CD4-positive, alpha-beta T cell treated with Interleukin-4 for 1 hour (primary cell): ENCODE measurements at places on chromosomes 1 and 21.

GRCh38 chr1:119226321-119226720 lies 85.9 kb upstream of the WARS2 start:
- DNase-seq: no peak

DNA sequence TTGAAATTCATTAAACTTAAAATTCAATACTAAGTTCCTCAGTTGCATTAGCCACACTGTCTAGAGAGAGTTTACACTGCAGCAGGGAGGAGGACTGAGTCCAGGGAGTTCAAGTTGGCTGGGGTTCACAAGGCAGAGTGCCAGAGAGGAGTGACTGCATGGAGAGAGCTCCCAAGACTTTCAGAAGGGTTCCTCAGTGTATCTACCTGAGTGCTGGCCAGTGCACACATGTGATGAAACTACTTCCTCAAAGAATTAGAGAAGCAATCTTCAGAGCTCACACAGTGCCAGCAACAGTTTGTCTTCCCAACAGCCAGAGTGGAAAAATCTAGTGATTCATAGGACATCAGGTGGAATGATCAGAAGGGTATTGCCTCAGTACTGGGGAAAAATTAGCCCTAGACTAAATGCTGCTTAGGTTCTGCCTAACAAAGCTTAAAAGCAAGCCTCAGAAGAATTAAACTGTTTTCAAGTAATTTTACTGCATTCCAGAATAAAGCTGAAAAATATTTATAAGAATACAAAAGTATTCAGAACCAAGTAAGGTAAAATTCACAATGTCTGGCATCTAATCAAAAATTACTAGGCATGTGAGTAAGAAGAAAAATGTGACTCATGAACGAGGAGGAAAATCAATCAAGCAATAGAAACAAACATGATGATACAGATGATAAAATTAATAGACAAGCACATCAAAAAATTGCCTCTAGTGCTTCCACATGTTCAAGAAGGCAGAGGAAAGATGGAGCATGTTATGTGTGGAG lies 10.4 kb upstream of the WNT3A start:
- DNase-seq: no peak

- no peak for DNase-seq
These were observed 398.3 kb upstream of the POU3F1 start for GRCh38 chr1:38444770-38445442.

- DNase-seq: peak; percentile 47
These were observed 61.2 kb upstream of the MCOLN3 start for GRCh38 chr1:85109475-85109874.

DNA sequence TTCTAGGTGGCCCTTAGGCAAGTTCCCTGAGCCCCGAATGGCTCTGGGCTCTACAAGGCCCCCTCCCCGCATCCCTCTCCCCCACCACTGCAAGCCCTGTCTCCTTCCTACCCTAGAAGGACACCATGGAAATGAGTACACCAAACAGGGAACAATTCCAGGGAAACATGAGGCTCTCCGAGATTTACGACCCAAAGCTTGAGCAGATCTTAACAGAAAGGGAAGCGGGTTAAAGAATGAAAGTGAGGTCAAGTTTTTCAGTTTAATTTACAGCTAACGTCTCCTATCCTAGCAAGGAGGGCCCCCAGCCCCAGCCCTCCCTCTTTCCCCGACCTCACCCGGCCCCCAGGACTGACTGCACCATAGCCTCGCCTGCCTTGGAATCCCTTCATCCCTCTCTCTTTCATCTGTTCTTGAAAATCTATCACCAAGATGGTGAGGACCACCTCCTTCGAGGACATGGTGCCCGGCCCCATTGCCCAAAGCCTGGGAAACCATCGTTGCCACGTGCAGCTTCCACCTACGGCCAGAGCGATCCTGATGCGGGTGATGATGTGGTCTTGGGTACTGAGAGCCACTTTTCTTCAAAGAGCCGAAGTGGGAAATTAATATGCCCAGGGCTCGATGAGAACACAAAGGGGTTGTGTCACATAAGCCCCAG lies 30.5 kb downstream of the SIM2 start:
- DNase-seq: no peak

DNA sequence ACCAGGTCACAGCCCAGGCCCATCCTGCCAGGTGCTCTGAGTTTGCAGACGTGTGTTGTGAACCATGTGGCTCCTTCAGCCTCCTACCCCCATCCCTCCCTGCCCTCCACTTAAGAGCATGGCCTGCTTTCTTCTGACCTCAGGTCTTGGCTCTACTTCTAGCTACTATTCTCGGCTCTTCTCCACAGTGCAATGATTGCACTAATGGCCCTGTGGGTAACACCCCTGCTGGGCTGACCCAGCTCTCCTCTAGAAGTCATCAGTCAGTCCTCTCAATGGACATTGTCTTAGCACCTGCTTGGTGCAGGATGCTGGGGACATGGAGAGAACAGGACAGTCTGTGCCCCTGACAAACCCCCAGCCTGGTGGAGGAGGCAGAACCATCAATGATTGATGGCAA lies 22.2 kb upstream of the IFFO2 start:
- no peak for DNase-seq

DNA sequence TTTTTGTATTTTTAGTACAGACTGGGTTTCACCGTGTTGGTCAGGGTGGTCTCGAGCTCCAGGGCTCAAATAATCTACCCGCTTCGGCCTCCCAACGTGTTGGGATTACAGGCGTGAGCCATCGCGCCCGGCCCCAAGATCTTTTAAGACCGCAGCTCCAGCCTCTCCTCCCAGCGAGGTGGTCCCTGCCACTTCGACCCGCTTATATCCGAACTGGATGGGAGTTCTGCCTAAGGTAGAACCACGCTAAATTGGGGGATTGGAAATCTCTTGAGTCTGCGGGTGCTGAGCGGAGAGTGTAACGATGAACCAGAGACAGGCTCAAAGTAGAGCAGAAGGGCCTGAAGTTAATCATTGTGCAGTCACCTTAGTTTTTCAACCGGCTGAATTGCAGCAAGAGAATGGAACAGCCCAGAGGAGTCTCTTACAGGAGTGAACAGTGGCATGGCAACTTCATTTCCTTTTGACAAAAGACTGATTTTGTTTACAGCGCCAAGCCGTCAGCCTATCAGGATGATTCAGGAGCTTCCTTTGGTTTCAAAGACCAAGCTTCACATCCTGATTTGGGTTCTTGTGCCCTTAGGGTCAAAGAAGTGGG lies 726 bp upstream of the CYB5R1 start:
- DNase-seq: peak; percentile 24

- DNase-seq: no peak
These were observed 21.7 kb downstream of the SSBP3 start for GRCh38 chr1:54384471-54384870.

DNA sequence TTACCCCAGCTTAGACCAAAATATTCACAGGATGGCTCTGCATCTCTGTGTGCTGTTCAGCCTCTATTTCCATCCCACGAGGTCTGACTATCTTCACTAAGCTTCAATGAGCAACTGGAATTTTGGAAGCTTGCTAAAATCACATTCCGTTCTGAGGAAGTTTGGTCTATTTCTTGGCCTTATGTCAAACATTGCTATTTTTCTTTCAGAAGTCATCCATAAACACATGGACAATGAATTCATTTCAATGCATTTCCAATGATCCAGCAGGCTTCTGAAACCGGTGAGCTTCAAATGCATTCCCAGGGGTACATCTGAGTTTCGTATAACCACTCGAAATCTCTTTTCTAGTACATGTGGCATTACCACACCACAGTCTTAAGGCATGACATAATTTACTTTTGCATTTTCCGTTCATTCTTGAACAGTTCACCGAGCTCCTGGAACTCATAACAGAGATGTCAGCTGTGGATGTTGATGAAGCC lies 294.1 kb upstream of the KAZN start:
- no peak for DNase-seq
